NT2/D1 (cell line): ENCODE measurements at places on chromosomes 3 and 15.

DNA sequence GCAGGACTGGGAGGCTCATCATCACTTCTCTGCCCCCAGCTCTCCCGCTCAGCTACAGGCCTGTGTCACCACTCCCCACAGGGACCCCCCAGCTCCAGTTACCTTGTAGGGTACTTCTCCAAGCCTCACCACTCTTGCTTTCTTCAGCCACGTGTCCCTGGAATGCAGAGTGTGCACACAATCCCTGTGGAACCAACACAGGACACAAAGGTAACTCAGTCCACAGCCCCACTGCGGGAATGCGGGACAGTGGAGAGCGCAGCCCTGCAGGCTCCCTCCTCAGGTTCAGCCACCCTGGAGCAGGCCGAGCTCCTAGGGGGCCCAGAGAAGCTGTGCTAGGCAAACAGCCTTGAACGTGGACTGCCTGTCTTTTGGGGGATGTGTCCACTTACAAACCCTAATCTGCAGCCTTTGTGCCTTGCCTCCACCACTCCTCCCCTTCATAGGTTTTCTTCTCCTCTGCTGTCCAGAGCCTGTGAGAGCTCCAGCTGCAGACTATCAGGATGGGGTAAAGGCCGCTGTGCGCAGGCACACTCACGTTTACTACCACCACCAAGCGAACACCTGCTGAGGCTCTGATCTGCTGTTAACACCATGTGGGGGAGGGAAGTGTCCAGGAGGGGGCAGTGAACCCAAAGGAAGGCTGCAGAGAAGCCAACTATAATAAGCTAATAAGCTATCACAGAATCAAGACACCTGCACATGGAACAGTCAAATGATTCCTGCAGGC lies 26.0 kb downstream of the XPC start:
- no peak for DNase-seq

DNA sequence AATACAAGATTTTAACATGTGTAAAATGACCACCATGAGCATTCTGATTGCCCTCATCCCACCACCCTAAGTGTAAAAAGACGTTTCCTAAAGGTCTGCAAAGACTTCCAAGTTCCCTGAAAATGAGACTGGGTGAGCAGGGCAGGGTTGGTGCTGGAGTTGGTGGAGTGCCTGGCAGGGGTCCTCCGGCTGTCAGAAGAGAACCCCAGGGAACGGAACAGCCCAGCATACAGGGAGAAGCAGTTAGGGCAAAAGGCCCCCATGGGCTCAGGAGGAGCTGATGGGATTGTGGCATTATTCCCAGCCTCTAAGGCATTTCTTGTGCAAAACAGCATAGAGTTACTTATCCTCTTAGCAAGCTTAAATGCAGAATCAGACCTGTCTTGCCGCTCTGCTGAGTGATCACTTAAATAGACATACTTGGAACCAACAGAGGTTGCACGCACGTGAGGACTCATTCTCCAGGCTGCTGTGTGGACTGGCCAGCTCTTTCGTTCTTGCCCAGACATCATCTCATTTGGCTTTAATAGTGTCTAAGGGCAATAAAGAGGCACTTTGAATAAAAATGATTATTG lies 36.0 kb downstream of the XYLB start:
- DNase-seq: no peak

DNA sequence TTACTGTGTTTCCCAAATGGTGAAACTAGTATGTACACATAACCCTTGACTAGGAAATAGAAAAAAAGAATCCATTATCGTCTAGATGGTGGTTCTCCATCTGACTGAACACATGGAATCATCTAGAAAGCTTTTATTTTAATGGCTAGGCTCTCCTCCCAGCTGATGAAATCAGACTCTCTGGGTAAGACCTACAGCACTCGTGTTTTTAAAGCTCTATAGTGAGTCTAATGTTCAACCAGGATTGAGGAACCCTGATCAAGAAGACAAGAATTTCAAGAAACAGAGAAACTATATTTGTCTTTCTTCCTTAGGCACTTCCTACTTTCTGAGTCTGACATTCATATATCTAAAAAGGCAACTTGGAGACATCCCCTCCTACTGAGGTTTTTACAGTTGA lies 118.8 kb downstream of the TMCO5A start:
- DNase-seq: no peak

- peak; percentile 30 for DNase-seq
Measured at GRCh38 chr3:100737334-100737733, 28.0 kb downstream of the TFG start.

GRCh38 chr3:157360044-157360443 lies 76.6 kb upstream of the PTX3 start:
- no peak for DNase-seq

DNA sequence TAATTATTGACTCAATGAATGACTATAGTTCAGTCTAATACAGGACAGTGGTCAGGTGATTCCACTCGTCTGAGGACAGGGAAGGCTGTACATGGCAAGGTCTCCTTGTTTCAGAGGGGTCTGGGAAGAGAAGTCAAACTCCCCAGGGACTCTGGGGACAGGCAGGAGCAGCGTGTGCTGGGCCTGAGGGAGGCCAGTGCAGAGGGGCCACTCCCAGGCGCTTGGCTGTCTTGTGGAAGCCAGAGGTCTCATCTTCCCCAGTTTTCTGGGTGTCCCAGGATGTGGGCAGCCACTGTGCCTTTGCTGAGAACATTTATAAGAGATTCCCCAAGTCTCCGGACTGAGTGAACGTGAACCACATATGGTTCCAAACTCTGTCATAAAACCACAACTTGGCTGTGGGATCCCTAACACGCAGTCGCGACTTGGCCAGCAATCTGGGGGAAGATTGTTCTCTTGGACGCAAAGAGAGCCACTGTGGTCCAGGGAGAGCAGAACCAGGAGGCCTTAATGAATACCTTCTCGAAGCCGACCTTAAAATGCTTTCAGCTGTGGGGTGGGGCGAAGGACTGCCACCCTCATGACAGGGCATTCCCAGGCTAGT lies 30.4 kb downstream of the BHLHE40 start:
- DNase-seq: no peak
